HCT116 (cell line): ENCODE measurements at places on chromosomes 3 and 15.

GRCh38 chr3:130411320-130411719, 65.8 kb downstream of the COL6A5 start:
- no peak for DNase-seq

- DNase-seq, result no peak
Observed at GRCh38 chr3:150421799-150422548, 13.9 kb downstream of the TSC22D2 start.

DNA sequence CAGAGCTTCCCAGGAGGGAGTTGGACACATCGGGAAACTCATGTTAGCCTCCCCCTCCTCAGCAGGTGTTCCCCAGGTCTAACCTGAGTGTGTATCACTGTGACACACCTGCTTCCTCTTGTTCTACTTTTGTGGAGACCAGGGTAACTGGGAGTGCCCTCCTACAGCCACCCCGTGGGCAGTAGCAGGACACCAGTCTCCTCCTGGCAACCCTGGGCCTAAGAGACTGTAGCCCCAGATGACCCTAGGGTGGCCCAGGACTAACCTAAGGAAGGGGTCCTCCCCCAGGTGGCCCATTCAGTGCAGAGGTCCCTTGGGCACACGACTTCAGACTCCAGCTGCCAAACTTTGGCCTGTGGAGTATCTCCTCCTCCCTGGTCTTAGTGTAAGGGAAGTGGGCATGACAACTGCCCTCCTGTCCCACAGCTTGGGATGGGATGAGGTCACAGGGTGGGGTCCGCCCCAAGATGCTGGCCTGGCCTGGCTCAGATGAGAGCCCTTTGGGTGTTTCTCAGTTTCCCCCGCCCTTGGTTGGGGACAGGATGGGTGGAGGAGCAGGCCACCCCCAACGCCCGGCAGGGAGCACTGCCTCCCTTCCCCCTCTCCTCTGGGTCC, 4.8 kb downstream of the CSK start:
- no peak for DNase-seq

- no peak for DNase-seq
Observed at GRCh38 chr15:78049691-78050440, 27.6 kb downstream of the TBC1D2B start.

- DNase-seq, result no peak
Observed at GRCh38 chr3:190546881-190547510, 33.1 kb downstream of the IL1RAP start.

GRCh38 chr3:171690281-171690680, 120.0 kb downstream of the PLD1 start:
- no peak for DNase-seq

DNA sequence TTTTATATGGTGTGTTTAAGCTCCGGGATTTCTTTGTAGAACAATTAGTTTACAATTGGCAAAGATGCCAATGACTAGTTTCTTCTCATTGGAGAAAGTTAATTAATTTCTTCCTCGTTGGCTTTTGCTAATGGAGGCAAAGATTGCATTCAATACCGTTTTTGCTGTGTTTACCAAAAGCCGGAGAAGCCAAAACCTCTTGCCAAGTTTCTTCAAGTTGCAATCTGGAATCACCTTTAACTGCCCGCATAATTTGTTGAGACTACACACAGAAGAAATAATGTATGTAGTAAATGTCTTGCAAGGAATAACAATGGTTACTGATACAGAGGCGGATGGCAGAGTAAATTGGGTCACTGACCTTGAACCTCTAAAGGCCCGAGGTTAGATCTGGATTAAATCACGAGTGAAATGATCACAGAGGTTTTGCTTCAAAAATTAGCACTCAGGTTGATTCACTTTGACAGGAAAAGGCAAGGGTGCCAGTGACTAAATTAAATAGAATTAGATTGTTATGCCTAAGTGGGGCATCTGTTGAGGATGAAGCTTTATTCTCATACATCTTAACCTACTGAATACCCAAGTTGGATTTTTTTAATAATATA, 732.1 kb upstream of the NR2F2 start:
- no peak for DNase-seq

DNA sequence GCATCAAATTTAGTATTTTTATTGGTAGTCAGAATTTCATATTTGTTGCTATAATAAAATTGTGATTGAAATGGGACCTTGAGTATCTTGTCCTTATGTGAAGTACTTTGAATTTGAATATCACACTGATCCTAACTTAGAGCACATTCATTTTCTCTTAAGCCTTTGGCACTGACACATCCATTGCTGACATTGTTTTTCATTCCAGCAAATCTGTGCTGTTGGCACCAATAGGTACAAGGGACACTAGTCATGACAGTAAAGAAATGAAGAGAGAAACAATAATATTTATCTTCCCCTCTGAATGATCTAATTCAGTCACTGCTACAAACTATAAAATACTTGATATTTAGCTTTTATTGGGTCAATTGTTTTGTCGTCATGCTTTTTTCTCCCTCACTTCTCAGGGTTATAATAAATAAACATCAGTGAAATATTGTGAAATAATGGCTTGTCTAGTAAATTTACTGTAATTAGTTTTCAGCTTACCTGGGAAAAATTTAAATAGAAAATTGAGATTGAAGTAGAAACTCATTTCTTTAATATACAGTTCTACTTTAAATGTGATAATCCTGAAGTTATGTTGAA, 166.8 kb upstream of the MLF1 start:
- no peak for DNase-seq

DNA sequence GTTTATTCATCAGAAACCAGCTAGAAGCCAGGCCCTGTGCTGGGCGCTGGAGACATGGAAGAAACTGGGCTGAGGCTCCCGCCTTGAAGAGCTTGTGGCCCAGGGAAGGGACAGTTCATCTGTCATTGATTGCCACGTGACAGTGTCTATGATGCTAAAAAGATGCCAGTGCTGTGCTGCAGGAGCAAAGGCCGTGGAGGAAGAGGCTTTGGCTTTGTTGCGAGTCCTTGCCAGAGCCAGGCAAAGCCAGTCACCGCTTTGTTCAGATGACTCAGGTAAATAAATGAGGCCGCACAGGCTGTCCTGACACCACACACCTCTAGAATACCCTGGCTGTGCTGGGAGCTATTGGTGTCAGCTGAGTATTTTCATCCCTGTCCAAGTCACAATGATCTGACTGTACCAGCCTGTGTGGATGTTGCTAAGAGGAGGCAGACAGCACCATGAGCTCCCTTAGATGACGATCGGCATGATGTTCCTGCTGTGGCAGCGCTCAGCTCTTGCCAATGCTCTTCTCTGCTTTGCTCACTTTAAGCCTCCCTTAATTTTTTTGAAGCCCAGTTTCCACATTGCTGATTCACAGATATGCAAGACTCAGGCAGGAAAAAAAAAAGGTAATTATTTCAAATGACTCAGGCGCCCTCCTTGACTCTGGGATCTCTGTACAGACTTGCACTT, 77.5 kb downstream of the CCNL1 start:
- peak; percentile 18 for DNase-seq

- DNase-seq, result no peak
Observed at GRCh38 chr15:68792901-68793766, 27.6 kb downstream of the ANP32A start.

DNA sequence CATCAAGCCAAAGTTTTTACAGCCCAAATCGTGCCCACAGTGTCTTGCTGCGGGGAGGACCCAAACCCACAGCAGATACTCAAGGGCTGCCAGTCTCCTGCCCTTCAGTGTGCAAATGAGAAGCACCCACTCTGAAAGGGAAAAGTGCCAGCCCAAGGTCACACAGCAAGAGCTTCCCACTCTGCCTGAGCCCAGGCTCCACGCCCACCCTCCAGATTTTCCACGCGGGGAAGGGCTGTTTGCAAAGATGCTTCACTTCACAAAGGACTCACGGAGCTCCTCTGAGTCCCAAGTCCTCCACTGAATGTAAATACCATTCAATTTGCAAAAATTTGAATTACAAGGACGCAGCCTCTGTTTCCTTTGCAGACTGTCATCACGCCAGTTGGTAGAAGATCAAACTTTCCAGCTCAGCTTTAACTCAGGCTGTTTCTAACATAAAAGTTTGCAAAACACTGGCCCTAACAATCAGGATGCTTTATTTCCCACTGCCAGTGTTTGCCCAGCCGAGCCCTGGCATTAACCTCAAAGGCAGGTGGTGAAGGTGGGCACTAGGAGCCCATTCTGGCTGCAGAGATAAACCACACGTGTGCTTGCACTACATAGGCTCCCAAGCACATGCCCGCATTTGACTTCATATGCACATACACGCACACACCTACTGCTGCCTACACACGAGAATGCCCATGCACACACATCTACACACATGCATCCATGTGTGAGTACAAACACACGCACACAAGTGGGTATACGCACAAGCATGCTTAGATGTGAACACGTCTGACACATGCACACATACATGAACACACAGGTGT, 7.6 kb downstream of the CACNA2D2 start:
- no peak for DNase-seq

DNA sequence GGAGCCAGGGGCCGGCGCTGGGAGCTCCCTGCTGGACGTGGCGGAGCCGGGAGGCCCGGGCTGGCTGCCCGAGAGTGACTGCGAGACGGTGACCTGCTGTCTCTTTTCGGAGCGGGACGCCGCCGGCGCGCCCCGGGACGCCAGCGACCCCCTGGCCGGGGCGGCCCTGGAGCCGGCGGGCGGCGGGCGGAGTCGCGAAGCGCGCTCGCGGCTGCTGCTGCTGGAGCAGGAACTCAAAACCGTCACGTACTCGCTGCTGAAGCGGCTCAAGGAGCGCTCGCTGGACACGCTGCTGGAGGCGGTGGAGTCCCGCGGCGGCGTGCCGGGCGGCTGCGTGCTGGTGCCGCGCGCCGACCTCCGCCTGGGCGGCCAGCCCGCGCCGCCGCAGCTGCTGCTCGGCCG, 1.5 kb downstream of the SMAD6 start:
- DNase-seq, result no peak
